NCI-H2171 treated with DMSO at 0.1 percent for 48 hours (cell line): ENCODE measurements at places on chromosomes 4 and X.

- DNase-seq, result no peak
Measured at GRCh38 chr4:124632439-124632838, 80.1 kb downstream of the ANKRD50 start.

DNA sequence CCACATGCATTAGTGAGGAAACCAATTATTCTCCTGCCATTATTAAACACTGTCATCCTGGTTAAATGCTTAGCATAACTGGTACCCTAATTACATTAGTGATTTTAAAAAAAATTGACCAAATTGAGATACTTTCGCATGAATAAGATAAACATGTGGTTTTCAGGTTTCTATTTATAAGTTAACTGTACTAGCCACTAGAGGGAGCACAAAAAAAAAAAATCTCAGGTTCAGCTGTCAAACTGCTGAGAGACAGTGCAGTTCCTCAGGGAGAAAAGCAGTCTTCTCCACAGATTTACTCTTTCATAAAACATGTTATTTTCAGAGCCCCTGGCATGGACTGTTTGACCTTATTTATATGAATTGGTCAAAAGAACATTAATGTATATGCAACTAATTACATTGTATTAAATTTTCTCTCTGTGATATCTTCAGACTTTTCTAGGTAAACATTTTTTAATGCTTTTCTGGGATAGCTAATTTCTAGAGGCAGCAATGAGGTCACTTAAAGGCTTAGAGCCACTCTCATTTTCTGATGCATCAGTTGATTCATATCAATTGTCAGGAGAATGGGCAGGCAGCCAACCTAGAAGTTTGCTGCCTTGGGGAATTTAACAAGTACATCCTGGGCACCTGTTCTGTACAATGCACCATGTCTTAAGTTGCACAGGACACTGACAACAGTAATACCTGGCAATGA lies 167.5 kb downstream of the CDS1 start:
- peak; percentile 55 for DNase-seq

DNA sequence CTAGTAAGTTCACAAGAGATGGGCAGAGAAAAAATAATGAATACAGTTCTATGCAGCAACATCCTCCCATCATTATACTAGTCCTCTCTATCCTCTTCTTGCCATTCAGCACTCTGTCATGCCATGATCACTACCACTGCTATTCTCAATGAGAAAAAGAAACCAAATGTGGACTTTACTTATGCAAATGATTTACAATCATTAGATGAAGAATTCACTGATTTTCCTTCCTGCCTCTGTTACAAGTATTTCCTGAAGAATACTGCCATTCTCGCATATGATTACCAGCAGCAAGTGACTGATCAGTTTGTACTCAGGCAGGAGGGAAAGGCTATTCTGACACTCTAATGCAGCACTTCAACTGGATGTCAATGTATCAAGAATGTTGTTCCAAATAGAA lies 50.3 kb downstream of the WDFY3 start:
- no peak for DNase-seq

DNA sequence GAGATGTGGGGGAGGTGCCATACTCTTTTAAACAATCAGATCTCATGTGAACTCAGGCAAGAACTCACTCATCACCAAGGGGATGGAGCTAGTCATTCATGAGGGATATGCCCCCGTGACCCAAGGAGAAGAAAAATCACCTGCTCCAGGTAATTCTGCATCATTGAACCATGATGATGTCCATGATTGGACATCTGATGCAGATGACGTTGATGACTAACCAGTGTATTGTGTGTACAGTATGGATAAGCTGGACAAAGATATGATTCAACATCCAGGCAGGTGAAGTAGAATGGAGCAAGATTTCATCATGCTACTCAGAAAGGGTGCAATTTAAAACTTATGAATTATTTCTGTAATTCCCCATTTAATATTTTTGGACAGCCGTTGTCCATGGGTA lies 286.4 kb upstream of the SMIM31 start:
- no peak for DNase-seq

- peak; percentile 36 for DNase-seq
Measured at GRCh38 chrX:135185795-135186443, 14.7 kb upstream of the CT55 start.

DNA sequence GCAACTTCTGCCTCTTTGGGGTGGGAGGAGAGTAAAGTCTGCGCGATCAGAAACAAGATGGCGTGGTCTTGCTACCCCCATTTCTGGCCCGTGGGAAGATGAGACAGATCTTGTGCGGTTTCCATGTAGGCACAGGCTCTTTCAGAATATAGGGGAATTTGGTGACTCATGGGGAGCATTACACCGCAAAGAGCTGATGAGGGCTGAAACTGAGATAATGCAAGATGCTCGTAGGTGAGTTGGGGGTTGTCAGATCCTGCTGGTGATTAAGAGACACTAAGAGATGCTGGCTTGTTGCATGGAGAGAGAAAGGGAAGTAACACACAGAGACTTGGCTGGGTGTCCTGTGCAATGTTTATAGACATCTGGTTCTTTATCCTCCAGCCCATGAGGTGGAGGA lies 1.5 kb downstream of the EVC start:
- DNase-seq, result no peak

DNA sequence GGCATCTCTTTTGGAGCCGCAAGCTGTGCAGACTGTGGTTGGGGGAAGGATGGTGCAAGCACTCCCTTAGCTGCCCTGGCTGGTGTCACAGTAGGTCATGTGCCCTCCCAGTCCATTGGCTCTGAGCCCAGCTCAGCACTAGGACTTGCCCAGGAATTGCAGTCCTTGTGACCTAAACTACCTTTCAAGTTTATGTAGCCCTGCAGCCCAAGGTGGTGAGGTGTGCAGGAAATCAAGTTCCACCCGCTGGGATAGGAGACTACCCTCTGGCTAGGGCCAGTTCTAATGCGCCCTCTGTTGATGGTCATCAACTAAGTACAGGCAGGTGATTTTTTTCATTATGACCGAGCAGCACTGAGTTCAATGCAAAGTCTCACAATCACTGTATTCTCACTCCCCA lies 335.2 kb downstream of the UBE2NL start:
- no peak for DNase-seq

DNA sequence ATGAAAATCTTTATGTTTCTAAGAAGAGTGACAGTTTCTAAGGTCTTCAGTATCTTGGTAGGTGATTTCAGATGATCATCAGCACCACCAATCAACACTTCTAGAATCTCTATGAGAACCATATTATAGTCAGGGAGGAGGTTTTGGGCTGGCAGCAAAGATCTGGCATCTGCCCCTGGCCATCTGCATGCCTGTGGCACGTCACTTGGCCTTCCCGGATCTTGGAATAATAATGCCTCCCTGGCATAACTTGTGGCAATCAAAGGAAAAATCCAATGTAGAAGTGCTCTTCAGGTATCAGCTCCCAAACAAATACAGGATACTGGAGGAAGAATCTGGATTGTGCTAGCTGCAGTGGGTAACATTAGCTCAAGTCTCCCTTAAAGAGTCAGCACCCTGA lies 57.3 kb downstream of the RASL11B start:
- no peak for DNase-seq

DNA sequence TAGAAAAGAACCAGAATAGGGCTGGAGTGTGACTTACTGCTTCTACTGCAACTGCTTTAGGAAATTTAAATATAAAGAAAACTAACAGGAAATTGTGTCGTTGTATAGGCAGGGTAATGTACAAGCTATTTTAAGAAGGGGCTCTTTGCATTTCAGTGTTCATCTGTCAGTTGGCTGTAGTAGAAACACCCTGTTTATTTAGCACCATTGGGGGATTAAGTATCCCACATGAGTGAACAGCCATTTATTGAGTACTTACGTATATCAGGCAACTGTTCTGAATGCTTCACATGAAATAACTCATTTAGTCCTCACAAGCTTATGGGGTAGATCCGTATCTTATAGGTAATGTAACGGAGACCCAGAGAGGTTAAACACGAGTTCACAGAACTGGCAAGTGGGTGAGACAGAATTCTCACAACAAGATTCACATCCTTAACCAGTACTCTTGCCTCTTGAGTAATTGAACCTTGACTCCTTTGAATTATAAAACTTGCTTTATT lies 23.9 kb downstream of the STIM2 start:
- no peak for DNase-seq

- DNase-seq, result no peak
Measured at GRCh38 chr4:19831644-19832285, 419.9 kb upstream of the SLIT2 start.

GRCh38 chrX:48966796-48967579 lies 4.7 kb downstream of the KCND1 start:
- no peak for DNase-seq

DNA sequence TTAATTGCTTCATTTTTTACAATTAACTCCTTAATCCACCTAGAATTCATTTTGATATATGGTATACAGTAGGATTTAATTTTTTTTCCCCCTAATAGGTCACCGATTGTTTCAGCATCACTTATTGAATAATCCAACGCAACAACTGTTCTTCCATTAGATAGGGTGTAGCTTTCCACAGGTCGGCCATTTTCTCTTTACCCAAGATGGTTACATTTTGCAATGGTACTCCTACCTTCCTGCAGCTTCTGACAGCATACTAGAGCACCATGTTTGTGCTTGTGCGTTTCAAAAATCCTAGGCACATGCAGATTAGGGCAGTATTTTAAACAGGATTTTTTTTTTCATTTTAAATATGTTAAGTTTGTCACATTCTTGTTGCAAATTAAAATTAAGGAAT lies 2.3 kb downstream of the LINC00632 start:
- no peak for DNase-seq

- DNase-seq, result no peak
Measured at GRCh38 chrX:136710325-136710951, 62.5 kb downstream of the CD40LG start.

- DNase-seq, result no peak
Measured at GRCh38 chr4:76090241-76090691, 15.8 kb downstream of the ART3 start.

DNA sequence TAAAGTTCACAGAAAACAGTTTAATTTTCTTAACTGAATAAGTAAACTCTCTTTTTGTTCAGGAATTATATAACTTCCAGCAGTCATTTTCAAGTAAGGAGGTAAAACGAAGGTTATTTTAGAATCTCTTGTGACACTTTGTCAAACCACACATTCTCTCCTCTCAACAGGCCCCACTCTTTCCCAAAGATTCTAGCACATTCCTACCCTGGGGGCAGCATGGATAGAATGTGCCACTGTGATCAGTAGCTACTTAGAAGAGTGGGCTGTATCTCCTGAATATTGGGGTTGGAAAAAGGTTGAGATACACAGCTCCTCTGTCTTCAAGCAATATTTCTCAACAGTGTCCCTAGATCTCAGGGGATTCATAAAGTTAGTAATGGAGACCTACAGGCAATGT lies 157.6 kb downstream of the EMCN start:
- no peak for DNase-seq

GRCh38 chr4:98352396-98352795 lies 91.2 kb downstream of the RAP1GDS1 start:
- DNase-seq, result no peak

- no peak for DNase-seq
Measured at GRCh38 chr4:54802336-54802735, 144.6 kb downstream of the KIT start.

- DNase-seq, result peak; percentile 4
Measured at GRCh38 chr4:108030332-108030731, 40.6 kb downstream of the HADH start.

GRCh38 chr4:170047771-170048354 lies 21.7 kb upstream of the MFAP3L start:
- DNase-seq, result peak; percentile 17

DNA sequence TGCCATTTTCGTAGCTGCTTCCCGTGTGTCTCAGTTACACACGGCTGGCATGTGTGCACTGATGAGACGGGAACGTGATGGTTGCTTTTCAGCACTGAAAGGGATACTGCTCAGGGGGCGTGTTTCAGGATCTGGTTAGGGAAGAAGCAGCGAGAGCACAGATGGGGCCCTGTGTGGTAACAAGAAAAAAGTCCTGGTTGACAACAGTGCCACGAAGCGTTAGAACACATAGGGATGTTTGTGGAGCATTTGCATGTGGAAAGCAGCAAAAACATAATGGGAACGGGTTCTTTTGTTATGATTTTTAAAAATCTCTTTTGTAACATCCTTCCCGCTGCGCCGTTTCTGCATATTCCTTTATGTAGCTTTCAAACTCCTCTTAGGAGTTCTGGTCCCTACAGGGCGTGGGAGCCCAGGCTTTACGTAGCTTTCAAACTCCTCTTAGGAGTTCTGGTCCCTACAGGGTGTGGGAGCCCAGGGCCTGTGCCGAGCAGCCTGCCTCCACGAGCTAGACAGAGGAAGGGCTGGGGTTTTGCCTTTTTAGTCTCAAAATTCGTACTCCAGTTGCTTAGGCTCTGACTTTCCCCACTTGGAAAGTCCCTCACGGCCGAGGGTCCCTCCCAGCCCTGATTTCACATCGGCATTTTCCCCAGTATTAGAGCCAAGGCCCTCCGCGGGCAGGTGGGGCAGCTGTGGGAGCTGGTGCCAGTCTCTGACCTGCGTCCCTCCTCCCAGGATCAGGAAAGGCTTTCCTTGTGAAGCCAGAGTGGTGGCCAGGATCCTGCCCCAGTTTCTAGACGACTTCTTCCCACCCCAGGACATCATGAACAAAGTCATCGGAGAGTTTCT lies 11.0 kb upstream of the MSANTD1 start:
- DNase-seq, result peak; percentile 3

DNA sequence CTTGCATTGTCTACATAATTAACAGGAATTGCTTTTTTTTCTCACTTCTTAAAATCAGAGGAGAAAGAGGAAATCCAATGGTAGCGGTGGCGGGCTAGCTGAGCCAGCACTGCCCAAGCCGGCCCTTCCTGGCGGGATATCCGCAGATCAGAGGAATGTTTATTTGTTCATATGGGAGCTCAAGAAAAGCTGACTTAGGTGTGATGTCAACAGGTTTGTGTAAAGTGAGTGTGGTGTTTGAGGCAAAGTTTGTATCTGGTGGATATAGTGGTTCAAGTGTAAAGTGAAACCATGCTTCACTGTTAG lies 466 bp upstream of the SLC39A8 start:
- no peak for DNase-seq

- DNase-seq, result no peak
Measured at GRCh38 chr4:43360296-43360695, 467.8 kb downstream of the GRXCR1 start.

- DNase-seq, result no peak
Measured at GRCh38 chr4:148961526-148961925, 519.3 kb upstream of the NR3C2 start.

DNA sequence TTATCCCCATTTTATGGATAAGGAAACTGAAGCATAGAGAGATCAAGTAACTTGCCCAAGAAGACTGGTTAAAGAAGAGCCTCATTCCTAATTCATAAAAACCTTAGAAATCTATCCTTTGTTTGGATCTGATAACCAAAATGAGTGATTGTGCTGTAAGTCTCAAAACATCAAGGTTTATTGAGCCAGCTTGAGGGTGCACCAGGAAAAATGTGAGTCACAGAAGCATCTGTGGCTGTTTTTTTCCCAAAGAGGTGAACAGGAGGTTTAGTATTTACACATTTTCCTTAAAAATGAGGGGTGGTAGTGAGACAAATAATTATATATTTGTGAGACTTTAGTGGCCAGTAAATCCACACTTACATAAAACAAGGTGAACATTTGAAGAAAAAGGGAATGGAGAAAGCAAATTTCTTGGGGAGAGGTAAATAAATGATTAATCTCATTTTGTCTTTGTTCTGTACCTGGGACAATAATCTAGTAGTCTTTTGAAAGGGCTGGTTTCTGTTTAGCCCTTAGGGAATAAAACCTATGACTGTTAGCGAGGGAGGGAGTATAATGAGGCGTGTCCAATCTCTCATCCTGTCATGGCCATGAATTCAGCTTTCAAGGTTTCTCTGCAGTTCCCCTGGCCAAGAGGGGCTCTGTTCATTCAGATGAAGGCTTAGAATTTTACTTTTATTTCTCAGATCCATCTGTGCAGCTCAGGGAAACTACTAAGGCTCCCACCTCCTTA lies 12.2 kb upstream of the FMR1 start:
- DNase-seq, result no peak

GRCh38 chr4:2441393-2442174 lies 22.8 kb downstream of the CFAP99 start:
- no peak for DNase-seq
